Esophagus squamous epithelium (tissue), 5 donors: ENCODE measurements at places on chromosomes 13 and 19. TPM values are rescaled to one million over a fixed set of nuclear protein-coding genes. Genes with fewer than 3 reads are reported as not detected.

Gene PRTN3
- not detected for total RNA-seq

GRCh38 chr19:18307271-18307681 is 15.6 kb downstream of the LSM4 start:
- DNase-seq = no peak

GRCh38 chr13:100478107-100478809 is 110.3 kb downstream of the GGACT start:
- DNase-seq = no peak

Gene ALKBH7
- 55.3 TPM for total RNA-seq

GRCh38 chr19:6718741-6719539 is 1.5 kb downstream of the C3 start:
- DNase-seq = no peak

Gene ZNF793
- total RNA-seq = 2.4 TPM

Gene C19orf12
- 19.2 TPM for total RNA-seq

Gene RNF113B
- not detected for total RNA-seq

Gene VSIG10L
- total RNA-seq = 55.2 TPM
